ENCODE measurements at places on chromosomes 3 and 15.

- DNase-seq: no peak
Observed at GRCh38 chr15:87967951-87968350, 288.6 kb downstream of the NTRK3 start.

- no peak for DNase-seq
Observed at GRCh38 chr15:74840851-74841775, 1.8 kb downstream of the ULK3 start.

GRCh38 chr3:39753391-39753790 lies 56.0 kb upstream of the MYRIP start:
- DNase-seq: no peak

DNA sequence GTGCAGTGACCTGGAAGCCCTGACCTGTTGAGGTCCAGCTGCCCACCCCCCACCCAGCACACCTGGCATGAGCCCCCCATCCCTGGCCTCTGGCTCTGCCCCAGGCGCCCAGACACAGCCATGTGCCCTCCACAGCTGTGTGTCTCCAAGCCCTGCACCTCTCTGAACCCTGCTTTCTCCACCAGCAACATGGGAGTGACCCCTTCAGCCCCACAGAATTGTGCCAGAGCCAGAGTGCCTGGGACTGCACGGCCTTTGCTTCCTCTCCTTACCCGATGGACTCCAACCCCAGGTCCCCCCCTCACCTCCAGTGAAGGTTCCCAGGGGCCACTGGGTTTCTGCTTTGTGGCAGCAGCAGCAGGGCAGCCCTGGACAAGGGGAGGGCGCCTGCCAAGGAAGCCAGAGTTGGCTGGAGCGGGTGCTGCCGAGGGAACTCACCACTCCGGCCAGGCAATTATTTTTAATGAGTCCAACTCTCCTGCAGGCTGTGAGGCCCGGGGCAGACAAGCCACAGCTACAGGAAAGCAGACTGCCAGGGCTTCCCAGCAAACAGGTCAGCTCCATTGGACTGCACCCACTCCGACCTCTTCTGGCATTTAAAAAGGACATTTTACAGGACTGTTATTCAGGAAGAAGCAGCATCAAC lies 24.1 kb downstream of the PRR20G start:
- DNase-seq: no peak

GRCh38 chr3:107367353-107367752 lies 9.9 kb upstream of the CCDC54 start:
- no peak for DNase-seq

DNA sequence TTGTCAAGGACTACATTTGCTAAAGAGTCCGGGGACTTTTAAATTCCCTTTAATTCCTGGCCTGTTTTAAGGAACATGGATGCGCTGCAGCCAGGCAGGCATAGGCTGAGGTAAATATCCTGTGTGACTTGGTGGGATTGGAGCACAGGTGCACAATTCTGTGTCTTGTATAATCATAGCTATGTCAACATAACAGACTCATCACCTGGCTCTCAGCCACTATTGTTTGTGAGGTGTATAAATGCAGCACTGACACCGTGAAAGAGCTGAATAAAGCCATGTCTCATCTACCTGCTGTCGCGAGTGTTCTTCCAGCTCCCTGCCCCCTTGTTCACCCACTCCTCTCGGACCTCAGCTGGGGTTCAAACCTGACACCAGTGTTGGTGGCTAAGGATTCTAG lies 109.7 kb downstream of the MFSD1 start:
- DNase-seq: no peak

DNA sequence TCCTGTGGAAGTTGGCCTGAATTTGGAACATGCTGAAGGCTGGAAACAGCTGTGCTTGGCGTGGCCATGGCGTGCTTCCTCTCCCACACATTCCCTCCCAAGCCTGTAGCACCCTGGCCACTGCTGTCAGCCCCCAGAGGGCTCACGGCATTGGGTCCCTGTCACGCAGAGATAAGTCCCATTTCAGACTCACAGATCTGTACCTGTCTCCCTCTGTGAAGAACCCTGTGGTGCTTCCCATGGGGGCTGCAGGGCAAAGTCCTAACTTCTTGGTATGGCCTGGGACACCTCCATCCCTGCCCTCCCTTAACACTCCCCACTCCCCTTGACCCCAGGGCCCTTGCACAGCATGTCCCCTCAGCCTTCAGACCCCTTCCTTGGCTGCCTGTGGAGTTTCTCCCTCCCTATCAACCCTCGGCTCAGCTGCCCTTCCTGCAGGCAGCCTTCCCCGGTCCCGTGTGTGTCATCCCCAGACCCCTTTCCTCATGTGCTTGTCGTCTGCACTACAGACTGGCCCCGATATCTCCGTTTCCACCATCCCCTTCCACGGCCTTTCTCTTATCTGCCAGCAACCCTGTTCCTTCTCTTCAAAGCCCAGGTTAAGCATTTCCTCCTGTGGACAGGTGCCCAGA lies 28.6 kb downstream of the ABTB1 start:
- no peak for DNase-seq

DNA sequence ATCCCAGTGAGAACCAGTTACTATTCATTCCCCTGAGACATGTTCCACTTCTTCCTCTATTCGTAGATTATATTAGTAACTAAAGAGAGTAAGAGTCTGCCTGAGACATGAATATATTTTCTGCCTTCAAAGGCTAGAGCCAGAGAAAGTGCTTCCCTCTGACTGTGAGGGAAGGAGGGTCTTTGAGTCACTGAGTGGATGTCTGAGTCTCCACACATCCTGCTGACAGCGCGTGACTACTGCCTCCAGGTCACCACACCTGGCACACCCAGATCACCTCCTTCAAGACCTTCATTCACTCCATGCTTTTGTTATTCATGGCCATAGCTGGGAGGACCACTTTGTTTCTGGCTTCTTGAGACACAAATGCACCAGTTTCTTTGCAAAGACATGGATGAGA lies 135.6 kb downstream of the SOX2 start:
- DNase-seq: no peak

- no peak for DNase-seq
Observed at GRCh38 chr3:38579141-38579540, 70.3 kb downstream of the SCN5A start.

GRCh38 chr3:46407970-46408369 lies 911 bp downstream of the CCRL2 start:
- no peak for DNase-seq

DNA sequence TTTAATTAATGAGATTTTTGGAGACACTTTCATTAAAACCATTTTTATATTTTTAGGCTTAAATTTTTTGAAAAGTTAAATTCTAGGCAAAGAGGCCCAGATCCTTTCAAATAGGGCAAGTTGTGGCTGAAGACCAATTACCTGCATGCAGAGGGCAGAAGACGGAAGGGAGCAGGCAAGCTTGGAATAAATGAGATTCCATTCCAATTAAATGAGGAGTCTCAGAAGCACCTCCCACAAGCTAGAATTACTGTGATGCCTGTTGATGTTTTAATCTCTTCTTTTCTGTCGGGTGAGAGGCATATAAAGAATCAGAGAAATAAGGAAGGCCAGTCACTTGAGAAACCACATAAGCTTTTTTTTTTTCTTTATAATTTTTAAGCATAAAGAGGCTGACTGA lies 46.8 kb downstream of the KBTBD8 start:
- no peak for DNase-seq

DNA sequence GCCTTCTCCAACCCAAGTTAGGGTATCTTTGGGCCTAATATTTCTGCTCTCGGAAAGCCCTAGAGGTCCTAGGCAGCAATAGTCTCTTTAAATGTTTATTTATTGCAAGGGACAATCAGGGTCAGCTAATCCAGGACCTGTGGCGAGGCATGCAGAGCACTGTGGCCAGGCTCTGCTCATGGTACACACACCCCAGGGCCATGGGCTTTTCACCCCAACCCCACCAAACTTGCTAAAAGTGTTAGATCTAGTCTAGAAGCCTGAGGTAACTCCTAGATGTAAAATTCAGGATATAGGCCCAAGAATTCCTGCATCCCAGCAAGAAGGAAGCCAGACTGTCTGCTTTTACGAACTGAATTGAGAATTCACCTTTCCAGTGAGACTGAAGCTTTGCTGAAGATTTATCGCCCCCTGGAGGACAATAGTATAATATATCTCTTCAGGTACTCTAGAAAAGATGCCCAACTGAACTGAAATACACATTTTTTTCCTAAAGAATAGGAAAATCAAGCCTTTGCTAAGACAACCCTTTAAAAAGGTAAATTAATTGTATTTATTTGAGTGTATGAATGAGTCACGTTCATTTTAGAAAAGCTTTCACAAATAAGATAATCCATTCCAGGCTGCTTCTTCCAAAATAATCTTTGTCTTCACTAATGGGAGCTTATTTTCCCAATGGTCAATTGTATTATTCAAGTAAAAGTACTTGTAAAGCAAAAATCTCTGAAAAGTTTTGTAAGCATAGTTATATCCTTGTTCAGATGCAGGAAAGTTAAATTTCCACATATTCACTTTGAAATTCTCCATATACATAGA lies 89.8 kb downstream of the LRRC3B start:
- DNase-seq: no peak

GRCh38 chr3:161913786-161914389 lies 417.3 kb downstream of the OTOL1 start:
- DNase-seq: no peak

- DNase-seq: no peak
Observed at GRCh38 chr15:62647202-62647842, 395.2 kb upstream of the TPM1 start.

DNA sequence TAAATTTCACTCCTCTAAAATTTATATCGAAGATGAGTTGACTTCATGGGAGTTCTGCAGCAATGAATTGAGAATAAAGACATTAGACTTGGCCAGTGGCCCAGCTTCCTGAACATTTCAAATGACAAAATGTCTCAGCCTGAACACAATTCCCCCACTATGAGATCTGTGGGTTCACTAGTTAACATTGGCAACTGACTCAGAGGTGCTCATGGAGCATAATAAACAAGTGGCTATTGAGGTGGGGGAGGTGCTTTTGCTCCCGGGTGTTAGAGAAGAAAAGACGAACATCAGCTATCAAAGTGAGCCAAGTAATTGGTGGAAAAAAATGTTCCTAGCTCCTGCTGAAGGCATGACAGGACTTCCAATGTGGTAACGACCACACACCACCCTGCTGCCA lies 6.3 kb downstream of the ATP13A4 start:
- DNase-seq: no peak

GRCh38 chr3:171126478-171127209 lies 100.1 kb upstream of the SLC2A2 start:
- DNase-seq: no peak

- DNase-seq: no peak
Observed at GRCh38 chr3:46705751-46706552, 4.8 kb downstream of the TMIE start.

DNA sequence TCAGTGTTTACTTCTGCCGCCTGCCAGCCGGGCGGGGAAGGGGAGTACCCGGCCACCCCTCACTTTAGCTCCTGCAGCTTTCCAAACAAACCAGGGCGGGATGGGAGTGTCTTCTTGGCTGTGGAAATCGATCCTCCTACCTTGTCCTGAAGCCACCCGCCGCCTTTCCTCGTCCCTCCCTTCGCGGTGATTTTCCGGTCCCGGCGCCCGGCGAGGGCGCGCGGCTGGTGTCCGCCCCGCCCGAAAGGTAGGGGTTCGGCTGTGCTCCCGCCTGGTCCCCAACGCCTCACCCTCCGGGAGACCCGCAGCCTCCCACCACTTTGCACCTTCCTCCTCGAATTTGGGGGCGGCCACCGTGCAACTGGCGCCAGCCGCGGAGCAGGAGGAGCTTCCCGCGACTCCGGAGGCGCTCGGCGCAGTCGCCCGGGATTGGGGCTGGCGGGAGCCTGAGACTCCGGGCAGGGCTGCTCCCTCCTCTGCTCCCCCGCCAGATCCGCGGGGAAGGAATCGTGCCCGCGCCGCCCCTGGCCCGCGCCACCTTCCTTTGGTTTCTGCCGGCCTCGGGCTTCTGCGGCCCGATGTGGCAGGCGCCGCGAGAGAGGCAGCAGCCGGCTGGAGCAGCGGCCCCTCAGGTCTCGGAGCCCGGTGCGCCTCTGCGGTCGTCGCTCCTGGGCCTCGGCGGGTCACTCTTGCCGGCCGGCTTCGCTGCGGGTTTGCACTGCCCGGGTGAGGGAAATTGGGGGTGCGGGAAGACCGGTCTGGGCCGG lies 30.7 kb upstream of the ST3GAL6 start:
- DNase-seq: no peak

DNA sequence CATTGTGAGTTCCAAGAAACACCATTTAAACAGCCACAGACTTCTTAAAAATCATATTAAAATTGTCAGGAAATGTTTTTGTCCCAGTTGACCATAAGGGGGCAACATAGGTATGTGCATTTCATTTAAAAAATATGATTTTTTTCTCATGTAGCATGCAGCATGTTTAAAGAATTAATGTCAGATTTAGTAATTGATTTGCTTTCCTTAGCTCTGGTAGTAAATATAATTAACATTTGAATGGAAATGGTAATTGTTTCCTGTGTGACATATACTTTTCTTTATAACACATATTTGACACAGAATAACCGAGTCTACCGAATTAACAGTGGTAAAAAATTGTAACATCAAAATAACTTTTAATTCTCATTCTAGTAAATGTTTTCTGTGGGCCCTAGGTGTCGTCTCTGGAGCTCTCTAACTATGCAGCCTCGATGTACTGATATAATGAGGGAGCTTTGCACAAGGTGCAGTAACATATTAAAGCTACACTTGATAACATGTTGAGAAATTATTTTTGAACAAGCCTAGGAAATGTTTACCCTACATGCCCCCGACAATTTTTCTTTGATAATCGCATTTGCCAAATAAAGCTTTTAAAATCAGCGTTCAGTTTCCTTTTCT lies 34.9 kb downstream of the NXPE3 start:
- no peak for DNase-seq

DNA sequence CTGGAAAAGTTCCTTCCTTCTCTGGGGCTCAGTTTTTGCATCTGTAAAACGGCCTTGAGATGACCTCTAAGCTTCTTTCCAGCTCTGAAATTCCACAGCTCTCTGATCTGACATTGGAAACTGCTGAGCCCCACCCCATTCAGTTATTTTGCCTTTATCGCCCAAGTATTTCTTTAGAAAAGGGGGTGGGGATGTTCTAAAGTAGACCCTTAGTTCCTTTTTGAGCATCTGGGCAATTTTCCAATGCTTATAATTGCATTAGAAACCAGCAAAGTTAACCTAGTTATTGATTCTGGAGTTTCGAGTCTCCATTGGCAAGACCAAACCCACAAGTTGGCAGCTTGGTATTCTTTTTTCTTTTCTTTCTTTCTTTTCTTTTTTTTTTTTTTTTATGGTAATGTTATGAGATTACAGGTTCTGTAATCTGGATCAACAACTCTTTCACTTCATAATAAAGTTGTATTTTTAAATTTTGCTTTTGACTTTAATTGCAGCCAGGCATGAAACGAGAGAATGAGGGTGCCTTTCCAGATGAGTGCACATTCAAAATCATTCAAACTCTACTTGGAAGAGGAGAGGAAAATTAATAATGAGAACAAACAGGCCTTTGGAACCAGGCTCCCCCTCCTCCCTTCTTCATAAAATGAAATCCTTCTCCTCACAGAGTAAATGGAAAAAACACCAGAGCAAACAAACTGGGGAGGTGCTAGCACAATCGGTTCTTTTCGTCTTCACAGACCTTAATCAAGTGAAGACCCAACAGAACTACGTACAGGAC lies 76.8 kb upstream of the LRIG1 start:
- no peak for DNase-seq

GRCh38 chr3:35705904-35706303 lies 66.6 kb downstream of the ARPP21 start:
- DNase-seq: no peak

GRCh38 chr15:31347981-31348803 lies 21.6 kb downstream of the KLF13 start:
- no peak for DNase-seq

GRCh38 chr15:74869372-74869725 lies 3.8 kb downstream of the SCAMP2 start:
- no peak for DNase-seq

All from stimulated activated naive CD4-positive, alpha-beta T cell treated with Interleukin-2 at 50 U/mL for 16 hours (primary cell).